ENCODE measurements at places on chromosomes 12 and 14.

DNA sequence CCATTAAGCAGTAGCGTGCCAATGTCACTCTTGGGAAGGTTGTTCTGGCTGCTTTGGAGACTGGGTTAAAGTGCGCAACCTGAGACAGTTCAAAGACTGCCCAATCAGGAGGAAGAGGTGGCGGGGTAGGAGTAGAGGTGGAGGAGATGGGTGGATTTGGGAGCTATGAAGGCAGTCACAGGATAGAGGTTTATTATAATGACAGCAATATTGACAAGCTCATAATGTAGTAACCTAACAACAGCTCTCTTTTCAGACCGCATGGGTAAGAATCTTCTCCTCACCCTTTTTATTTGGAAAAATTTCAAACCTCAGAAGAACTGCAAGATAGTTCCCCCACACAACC, 5.3 kb upstream of the PSMD9 start:
- DNase-seq, result no peak

DNA sequence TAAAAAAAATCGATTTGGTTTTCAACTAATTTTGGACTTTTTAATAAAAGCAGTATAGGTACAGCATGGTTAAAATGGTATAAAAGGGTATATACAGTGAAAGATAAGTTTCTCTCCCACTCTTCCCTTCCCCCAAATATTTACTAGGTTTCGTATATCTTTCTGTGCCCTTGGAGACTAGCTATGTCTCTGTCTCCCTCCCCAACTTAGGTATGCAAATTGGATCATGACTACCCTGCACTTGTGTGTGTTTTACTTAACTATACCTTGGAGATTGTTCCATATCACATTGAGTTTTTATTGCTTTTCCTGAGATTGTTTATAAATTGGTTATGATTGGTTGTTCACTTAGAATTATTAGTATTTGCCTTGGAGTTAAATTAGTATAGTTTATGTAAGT, 19.4 kb downstream of the AEBP2 start:
- DNase-seq, result no peak

- no peak for DNase-seq
Measured at GRCh38 chr14:67622675-67623074, 3.0 kb downstream of the ARG2 start.

DNA sequence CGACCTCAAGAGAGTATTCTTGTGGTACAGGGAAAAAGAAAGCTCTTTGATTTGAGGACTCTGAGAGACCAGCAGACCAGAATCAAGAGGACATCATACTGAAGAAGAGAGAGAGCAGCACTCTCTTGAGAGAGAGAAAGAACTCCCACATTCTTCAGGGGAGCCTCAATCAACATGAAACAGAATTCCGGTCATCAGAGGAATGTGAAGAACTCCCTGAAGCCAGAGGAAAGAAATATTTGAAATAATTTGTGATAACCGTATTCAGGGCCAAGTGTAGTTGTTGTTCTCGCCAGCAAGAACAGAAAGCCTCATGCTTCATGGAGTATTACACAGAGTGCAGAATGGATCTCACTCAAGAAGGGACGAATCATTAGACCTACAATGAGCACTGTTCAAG, 363.8 kb upstream of the TMEM132C start:
- no peak for DNase-seq

GRCh38 chr12:116484807-116485206, 74.4 kb upstream of the MAP1LC3B2 start:
- DNase-seq, result no peak

DNA sequence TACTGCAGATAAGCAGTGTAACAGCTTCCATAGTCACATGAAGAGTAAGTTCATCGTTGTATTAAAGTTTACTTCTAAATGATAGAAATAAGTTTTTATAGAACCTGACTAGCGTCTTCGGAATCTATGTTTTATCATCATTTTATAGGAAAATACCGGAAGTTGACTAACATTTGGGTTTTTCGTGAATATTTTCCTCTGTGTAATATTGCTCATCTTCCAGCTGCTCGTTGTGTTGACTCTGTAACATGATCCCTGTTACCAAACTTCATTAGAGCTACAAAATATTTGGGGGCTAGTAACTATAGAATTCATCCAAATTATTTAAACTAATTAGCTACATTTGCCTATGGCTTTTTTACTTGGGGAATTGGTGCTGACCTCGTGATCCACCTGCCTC, 37.2 kb downstream of the DDX51 start:
- DNase-seq, result no peak

- no peak for DNase-seq
Measured at GRCh38 chr14:66009089-66009488, 477.1 kb upstream of the CCDC196 start.

DNA sequence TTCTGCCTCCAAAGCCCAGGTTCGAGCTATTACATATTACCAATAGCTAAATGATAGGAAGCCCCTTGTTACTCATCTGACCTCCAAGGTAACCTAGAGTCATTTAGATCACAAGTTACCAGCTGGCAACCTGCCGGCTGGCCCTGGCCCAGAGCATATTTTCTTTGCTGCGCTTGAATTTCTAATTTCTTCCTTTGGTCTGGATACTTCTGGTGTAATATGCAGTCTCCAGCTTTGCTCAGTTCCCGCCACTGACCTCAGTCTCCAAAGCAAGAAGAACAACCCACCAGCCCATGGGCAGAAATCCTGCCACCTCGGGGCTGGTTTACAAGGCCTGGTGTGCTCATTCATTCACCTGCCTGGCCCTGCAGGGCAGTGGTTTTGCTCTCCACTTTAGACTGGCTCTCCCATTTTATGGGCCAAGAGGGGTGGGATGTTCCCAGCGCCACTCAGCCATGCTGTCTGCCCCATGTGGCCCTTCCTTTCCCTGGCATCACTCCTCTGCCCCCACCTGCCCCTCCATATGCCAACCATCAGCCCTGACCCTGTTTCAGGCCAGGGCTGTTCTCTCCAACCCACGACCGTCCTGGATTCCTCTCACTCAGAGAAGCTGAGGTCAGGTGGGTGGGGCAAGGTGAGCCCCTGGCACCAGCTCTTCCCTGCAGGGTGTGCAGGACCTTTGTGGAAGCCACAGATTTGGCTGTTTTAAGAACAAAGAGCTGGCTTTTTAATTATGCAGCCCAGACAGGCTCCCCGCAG, 76.0 kb downstream of the PRIMA1 start:
- DNase-seq, result no peak

DNA sequence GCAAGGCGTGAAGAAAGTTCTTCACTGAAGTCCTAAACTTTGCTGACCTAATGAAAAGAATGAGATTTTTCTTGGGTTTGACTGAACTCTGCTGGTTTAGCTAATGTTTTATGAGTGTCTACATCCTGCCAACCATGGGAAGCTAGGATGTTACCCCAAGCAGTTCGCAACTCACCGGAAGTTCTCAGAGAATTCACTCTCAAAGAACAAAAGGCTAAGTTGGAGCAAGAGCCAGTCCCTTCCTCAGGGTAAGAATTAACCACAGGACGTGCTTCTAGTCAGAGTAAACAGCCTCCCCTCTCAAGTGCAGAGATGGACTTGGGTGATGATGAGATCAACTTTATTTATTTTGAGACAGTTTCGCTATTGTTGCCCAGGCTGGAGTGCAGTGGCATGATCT, 37.3 kb downstream of the TCHP start:
- DNase-seq, result no peak

GRCh38 chr14:96016501-96017160, 22.5 kb upstream of the C14orf132 start:
- peak; percentile 54 for DNase-seq

GRCh38 chr14:24416932-24417619, 12.4 kb downstream of the CBLN3 start:
- no peak for DNase-seq

DNA sequence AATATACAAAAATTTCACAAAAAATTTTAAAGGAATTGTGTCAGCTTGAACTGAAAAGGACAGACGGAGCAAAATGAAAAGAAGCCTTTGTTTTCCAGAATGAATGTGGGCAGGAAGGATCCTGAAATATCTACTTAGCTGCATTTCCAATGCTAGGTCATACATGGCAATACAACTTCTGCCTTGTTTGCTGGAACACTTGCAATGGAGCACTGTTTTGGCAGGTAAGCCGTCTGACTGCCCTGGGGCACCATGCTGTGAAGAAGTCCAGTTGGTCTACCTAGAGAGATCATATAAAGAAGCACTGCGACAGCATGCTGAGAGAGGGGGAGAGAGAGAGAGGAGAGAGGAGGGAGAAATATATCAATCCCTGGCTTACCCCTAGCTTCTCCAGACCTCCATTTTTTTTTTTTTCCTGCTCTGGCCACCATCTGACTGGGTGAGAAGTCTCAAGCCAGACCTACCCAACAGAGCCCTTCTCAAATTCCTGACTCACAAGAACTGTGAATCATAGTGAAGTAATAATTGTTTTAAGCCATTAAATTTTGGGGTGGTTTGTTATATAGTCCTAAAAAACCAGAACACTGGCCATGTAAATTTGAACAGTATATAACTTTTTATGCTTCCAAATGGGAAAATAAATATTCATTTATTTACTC, 97.1 kb upstream of the PRICKLE1 start:
- DNase-seq, result no peak

DNA sequence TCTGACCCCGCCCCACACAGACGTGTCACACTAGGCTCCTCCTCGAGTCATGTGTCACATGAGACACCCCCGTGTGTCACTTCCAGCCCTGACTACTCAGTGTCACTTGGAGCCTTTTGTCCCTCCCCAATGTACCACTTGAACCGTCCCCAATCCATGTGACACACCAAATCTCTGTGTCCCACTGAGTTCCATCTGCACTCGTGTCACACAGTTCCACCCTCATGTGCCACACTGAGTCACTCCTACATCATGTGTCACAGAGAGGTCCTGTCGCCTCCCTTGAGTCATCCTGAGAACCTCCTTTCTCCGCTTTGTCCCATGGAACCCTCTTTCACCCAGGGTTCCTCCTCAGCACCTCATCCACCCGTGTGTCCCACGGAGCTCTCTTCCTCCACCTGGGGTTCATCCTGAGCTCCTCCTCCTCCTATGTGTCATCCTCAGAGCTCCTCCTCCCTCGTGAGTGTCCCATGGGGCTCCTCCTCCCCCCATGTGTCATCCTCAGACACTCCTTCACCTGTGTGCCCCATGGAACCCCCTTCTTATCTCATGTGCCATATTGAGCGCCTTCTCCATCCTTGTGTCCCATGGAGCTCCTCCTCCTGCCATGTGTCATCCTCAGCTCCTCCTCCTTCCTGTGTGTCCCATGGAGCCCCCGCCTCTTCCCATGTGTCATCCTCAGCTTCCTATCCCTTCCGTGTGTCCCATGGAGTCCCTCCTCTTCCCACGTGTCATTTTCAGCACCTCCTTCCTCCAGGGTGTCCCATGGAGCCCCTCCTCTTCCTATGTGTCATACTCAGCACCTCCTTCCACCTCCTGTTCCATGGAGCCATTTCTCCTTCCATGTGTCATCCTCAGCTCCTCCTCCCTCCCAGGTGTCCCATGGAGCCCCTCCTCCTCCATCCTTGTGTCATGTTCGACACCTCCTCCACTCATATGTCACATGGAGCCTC, 32.0 kb downstream of the RTL1 start:
- DNase-seq, result peak; percentile 3

DNA sequence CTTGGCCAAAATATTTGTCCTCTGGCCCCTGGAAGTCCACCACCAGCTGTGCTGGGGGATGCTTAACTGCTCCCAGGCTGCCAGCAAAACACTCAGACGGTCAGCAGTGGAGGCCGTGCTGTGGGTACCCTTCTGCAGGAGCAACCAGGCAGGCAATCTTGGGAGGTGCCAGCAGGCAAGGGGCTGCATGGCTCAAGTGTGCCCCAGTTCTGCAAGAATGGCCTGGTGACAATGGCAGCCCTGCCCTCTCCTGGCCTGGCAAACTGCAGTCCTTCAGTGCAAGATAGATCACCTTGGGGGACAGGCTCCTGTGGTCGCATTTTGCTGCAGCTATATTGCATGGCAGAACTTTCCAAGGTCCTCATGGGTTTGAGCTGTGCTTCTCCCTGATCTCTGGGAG, 728.3 kb downstream of the TMTC2 start:
- no peak for DNase-seq

DNA sequence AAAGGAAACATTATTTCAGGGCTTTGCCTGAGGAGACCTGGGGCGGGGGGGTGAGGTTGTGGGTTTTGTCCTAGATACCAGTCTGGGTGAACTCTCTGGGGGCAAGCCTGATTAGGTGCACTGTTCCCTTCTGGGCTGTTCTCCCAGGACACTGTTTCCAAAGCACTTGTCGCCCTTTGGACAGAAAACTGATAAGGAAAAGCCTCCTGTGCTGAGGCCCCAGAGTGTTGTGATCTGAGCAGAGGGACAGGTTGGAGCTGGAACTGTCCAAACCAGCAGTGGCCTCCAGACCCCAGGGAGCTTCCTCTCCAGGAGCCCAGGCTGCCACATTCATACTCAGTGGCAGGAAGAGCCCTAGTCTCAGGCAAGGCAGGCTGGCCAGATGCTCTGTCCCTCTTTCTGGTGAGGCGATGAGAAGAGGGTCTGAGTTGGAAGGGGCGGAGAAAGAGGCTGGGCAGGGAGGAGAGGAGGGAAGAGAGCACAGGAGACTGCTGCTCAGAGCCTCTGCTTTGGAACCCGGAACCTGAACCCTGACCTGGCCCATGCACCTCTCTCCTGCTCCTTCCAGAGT, 1.9 kb downstream of the GALNT16 start:
- DNase-seq, result peak; percentile 59

DNA sequence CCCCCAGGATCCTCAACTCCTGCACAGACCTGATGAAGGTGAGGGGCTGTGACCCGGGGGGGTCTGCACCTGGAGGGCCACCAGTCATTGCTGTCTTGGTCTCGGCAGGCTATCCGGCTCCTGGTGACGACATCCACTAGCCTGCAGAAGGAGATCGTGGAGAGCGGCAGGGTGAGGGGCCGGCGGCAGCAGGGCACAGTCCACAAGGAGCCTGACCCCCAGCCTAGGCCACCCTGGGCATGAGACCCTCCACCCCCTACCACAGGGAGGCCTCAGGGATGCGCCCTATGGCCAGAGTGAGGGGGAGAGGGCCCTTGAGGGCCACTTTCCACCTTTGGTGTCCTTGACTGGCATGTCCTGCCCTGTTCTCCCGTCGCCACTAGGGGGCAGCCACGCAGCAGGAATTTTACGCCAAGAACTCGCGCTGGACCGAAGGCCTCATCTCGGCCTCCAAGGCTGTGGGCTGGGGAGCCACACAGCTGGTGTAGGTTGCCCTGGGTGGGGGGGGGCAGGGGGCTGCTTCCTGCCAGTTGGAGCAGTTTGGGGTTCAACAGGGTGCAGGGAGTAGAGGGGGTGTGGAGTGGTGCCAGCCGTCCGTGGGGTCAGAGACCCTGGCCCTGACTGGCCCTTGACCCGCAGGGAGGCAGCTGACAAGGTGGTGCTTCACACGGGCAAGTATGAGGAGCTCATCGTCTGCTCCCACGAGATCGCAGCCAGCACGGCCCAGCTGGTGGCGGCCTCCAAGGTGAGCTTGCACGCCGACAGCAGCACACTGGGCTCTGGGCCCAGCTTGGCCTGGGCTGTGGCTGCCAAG, 25.0 kb downstream of the HIP1R start:
- peak; percentile 92 for DNase-seq

GRCh38 chr12:124745465-124745890, 118.2 kb downstream of the SCARB1 start:
- no peak for DNase-seq

GRCh38 chr14:81206115-81206514, 14.6 kb downstream of the GTF2A1 start:
- no peak for DNase-seq

- DNase-seq, result no peak
Measured at GRCh38 chr12:67655829-67656228, 7.3 kb downstream of the DYRK2 start.

All from glutamatergic neuron (in vitro differentiated cells).